Left lung (tissue), 14 donors: ENCODE measurements at places on chromosomes 2 and 18.

- no peak for DNase-seq
Measured at GRCh38 chr2:7127156-7127555, 209.9 kb downstream of the RNF144A start.

DNA sequence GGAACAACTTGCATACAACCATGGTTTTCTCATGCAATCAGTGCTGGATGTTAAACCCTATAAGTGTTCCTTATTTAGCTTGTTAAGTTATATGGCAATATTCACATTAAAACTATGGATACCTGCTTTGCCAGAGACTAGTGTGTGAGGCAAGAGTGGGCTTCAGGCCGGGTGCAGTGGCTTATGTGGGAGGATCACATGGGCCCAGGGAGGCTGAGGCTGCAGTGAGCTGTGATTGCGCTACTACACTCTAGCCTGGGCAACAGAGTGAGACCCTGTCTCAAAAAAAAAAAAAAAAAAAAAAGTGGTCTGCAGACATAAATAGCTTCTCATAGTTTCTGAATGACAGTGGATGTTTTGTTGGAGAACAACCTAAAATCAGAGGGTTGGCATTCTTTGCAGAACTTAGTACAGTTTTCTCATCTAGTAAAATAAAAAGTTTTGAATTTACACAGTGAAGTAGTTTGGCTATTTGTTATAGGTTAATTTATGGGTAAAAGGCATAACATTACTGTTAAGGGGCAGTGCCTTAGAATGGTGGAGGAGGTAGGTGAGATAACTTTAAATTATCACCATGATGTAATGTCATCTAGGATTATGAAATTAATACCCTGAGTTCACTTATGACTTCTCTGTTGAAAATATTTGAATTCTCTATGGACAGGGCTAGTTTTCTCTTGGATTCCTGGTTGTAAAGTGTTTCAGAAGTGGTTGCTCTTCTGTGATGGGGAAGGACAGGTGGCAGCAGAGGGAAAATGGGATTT lies 5.3 kb downstream of the CERS6 start:
- no peak for DNase-seq

DNA sequence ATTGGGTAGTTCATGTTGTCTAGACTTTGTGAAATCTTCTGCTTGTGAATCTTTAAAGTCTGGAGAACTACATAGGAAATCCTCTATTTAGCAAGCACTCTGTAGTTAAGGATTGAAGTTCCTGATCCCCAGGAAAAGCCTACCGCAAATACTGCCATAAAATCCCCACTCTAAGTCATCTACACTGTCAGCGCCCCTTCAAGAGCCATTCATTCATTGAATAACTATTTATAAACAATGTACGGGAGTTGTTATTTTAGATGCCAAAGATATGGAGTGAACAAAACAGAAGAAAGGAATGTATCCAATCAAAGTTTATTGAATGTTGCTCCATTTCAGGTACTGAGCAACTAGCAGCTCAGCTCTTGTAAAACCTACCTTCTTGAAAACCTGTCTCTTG lies 36.5 kb upstream of the SLC39A10 start:
- DNase-seq: no peak

GRCh38 chr2:24682304-24682703 lies 110.9 kb downstream of the PTRHD1 start:
- DNase-seq: no peak

DNA sequence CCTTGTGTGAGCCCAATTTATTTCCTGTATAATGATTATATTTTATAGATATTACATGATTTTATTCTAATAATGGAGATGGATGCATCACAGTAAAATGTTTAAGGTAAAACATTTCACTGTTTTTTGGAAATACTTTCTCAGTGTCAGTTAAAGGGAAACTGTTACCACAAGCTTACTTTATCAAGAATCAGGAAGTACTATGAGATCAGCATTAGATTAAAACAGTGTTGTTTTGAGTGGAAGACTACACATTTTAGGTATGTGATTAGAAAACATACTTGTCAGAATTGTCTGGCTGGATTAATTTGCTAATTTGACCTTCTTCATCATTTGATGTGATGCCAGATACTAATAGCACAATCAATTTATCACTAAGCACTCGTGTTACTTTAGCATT lies at the start of gene HRH4:
Gene HRH4, plus strand, starts transcription at position 250 of the 400 bp plus-strand sequence. Its CDS starts 92 bp downstream, at position 342.
- no peak for DNase-seq

DNA sequence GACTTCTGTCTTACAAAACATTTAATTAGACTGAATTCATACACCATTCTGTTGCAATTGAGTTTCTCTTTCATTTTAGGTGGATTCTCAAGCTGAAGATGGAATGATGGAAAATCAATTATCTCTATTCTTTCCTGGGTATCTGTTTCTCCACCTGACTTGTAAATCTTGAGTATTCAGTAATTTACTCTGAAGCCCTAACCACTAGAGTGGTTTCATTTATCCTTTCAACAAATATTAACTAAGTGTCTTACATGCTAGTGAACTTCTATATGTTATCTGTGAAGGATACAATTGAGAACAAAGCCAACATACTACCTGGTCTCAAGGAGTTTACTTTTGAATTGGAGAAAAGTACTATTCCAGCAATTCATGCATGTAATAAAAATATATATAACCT lies 94.1 kb upstream of the ZNF804A start:
- DNase-seq: no peak

DNA sequence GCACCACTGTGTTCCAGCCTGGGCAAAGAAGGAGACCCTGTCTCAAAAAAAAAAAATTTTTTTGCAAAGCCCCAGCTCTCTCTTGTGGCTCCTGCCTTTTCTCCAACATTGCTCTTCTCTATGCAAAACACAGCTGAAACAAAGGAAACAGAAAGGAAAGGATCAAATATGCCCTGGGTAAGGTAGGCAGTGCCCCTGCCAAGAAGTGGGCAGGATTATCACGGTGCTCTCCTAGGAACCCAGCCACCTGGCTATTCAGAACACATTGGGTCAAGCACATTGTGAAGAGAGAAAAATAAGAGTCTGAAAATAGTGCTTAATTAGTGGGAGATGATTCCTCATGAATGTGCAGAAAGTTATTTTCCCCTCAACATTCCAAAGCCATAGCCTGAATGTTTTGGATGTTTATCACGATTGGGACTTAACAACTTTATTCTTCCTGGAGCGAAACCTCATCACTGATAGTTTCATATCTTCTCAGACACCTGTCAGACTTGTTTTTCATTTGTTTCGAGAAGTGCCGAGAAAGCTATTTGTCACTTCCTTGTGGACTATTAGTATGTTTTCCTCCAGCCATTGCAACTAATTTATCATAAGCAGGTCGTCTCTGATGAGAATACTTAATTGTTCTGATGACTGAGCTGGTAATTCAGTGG lies 42.7 kb upstream of the RPL31 start:
- DNase-seq: no peak

GRCh38 chr2:96072746-96073145 lies 38.0 kb upstream of the GPAT2 start:
- no peak for DNase-seq

- peak; percentile 85 for DNase-seq
Measured at GRCh38 chr2:37832590-37833197, 92.4 kb upstream of the RMDN2 start.

- no peak for DNase-seq
Measured at GRCh38 chr2:43405829-43406228, 179.4 kb upstream of the ZFP36L2 start.

- DNase-seq: no peak
Measured at GRCh38 chr2:105431367-105432043, 32.7 kb upstream of the FHL2 start.

GRCh38 chr2:27627963-27628766 lies 647 bp downstream of the CCDC121 start:
- DNase-seq: peak; percentile 76

- no peak for DNase-seq
Measured at GRCh38 chr2:174833737-174834136, 69.5 kb upstream of the CHRNA1 start.

GRCh38 chr2:88692187-88692586 lies 714 bp downstream of the RPIA start:
- DNase-seq: peak; percentile 36

DNA sequence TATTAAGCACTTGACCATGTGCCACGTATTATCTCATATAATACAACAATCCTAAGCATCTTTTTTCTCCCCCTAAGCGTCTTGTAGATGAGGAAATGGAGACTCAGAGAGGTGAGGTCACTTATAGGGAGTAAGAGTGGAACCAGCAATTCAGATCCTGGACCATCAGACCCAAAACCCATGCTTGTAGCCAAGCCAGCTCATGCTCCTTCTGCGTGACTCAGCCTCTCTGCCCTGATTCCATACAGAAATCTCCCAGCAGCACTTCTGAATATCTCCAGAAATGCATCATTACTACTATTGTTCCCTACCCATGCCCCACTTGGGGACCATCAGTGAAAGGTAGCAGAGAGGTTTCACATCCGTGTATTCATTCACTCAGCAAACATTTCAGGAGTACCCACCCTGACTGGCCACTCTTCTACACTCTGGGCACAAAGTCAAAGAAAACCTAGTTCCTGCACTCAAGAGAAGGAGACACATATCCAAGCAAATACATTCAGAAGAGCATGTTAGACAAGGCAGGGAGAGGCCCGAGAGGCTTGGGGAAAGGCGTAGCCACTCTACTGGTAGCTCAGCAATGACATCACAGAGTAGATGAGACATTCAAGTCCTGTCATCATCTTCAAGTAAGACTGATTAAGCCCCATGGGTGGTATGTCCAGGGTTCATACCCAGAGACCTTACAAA lies 141.9 kb downstream of the MTCL1 start:
- no peak for DNase-seq

GRCh38 chr2:38464971-38465788 lies 88.1 kb upstream of the ATL2 start:
- no peak for DNase-seq

GRCh38 chr2:105671156-105671555 lies 73.6 kb upstream of the NCK2 start:
- DNase-seq: no peak

DNA sequence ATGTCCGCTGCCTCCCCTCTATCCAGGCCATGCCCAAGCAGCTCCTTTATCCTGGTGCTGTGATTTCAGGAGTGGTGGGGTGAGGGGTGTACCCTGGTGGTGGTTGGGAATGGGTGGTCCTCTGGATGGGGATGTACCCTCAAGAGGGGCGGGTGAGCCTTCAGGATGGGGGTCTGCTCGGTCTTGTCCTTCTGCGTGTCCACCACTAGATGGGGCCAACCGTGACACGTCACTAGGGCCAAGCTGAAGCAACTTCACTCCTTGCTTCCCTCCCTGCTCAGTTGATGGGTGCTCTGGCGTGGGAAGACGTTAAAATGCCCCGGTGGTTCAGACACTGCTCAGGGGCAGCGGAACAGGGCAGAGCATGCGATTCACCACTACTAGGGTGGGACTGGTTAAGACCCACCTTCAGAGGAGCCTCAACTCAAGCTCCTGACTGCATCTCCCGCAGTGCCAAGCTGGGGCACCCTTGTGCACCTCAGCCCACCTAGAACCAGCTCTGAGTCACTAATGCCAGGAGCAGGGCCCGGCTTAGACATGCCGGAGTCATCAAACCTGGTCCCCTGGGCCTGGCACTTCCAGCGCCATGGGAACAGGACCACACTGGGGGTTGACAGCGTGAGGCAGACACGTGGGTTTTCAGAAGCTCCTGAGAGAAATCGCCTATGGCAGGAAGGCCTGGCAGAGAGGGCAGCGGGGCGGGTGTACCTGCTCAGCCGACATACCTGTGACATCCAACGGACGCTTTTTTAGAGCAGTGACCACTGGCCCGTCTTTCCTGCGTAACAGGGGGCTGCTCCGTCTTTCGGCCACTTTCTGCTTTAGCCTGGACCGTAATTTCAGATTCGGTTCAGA lies 256.7 kb downstream of the HDAC4 start:
- no peak for DNase-seq

DNA sequence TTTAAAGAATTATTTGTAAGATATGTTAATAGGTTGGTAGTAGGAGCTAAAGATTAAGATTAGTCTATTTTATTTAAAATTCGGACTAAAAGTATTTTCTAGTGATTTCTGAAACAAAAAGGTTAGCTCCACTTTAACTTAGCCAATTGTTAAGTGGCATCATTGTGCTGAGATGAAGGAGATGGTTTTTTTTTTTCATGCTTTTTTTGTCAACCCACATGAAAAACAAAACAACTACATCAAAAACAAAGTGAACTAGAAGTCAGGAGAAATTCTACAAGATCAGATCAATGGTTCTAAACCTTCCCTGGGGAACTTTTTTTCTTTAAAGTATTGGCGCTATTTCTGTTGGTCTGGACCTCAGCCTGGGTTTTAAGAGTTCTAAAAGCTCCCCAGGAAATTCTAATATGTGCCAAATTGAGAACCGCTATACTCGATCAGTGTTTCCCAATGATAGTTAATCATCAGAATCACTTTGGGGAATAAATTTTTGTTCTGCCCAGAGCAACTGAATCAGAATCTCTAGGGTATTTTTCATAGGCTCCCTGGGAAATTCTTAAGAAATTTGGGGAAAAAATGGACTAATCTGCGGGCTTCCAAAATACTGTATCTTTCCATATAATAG lies 2.3 kb downstream of the ZC3H6 start:
- DNase-seq: no peak

DNA sequence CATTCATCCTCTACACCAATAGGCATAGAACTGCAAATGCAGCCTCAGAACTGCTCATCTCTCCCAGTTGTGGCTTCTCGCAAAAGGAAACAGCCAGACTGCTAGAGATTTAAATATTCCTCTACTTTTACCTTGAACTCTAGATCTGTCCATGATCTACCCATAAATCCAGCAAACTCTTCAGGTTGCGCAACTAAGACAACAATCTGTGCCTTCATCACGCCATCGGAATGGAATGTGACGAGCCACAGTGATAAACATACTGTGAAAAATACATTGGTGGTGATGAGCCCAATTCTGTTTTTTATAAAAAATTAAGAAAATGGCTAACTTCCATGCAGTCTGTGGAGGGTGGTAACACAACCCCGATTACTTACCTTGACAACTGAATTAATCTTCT lies 626.7 kb downstream of the LRRTM4 start:
- DNase-seq: no peak

- no peak for DNase-seq
Measured at GRCh38 chr2:29632018-29632417, 289.4 kb downstream of the ALK start.

DNA sequence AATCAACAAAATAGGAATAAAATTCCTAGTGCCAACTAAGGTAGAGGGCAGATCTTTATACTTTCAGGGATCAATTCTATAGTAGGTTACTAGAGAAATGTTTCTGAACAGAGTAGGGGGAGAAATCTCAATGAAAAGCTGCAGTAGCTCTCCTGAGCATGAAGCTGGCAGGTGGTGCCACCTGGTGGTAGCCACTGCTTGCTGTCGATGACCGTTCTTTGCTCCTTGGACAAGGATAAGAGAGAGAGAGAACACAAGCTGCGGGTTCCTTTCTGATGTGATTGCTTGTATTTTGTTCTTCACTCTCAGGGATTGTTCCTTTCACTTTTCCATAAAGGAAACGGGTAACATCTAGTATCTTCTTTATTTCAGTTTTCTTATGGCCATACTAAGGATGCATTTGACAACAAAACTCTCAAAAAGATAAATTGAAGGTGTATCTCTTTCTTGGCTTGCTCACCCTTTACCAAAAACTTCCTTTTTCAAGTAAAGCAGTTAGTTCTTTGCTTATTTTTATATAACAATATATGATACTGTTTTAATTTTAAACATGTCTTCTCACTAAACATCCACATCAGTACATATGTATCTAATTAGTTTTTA lies 18.6 kb upstream of the MRPL19 start:
- DNase-seq: peak; percentile 86
